ENCODE measurements at places on chromosomes 12 and 14. TPM values are rescaled to one million over a fixed set of nuclear protein-coding genes. Genes with fewer than 3 reads are reported as not detected.

SLC6A13 gene
- 0.09 TPM for total RNA-seq

DNA sequence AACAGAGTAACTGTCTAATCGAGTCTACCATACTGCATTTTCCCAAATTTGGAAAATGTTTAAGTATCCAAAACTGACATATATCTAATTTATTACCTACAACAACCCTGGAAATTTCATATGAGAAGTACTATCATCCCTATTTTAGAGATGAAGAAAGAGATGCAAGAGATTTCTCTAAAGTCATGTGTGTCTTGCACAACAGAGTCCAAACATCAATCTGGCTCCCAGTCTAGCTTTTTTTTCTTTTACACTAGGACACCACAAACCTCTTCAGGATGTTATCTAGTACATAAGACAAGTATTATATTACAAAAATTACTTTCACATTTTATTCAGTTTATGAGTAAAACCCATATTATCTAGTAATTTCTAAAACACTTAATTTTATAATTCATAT, 39.1 kb downstream of the CAPS2 start:
- H3K4me3 ChIP-seq, result no peak overlapping the region
- H3K27me3 ChIP-seq, result no peaks in the 10 kb centered on the region

GRCh38 chr14:89468566-89468965, 51.5 kb upstream of the FOXN3 start:
- H3K27me3 ChIP-seq, result no peaks in the 10 kb centered on the region
- no peak overlapping the region for H3K27ac ChIP-seq
- H3K4me3 ChIP-seq, result no peak overlapping the region
- peaks cover 40% of the 10 kb centered on the region for H3K4me1 ChIP-seq
- H3K36me3 ChIP-seq, result no peaks in the 10 kb centered on the region

PPP1R1A gene
- not detected for total RNA-seq

- no peaks in the 10 kb centered on the region for H3K27me3 ChIP-seq
- peaks cover 10% of the 10 kb centered on the region for H3K4me1 ChIP-seq
- DNase-seq, result no peak
- no peak overlapping the region for H3K4me3 ChIP-seq
Observed at GRCh38 chr12:92546259-92546634, 156.5 kb upstream of the PLEKHG7 start.

LIN7A gene
- total RNA-seq, result not detected

GRCh38 chr12:101570047-101570446, 24.7 kb upstream of the MYBPC1 start:
- H3K4me3 ChIP-seq, result no peak overlapping the region
- no peaks in the 10 kb centered on the region for H3K4me1 ChIP-seq
- H3K36me3 ChIP-seq, result no peaks in the 10 kb centered on the region
- no peak for DNase-seq

DNA sequence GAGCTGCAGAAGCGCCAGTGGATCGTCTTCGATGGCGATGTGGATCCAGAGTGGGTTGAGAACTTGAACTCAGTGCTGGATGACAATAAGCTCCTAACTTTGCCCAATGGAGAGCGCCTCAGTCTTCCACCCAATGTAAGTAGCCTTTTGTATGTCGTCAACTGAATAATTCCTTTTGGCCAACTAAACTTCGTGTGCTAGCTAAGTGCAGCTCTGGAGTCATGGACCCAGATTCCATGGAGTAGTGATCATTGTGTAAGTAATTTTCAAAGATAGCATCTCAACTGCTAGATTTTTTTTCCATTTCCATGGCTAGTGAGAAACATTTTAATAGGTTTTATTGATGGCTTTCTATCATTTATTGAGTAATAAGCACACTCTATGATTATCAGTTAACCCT, 48.0 kb downstream of the DYNC1H1 start:
- H3K4me1 ChIP-seq, result no peaks in the 10 kb centered on the region
- H3K27ac ChIP-seq, result no peak overlapping the region
- peaks cover 97% of the 10 kb centered on the region for H3K36me3 ChIP-seq
- no peaks in the 10 kb centered on the region for H3K27me3 ChIP-seq

DNA sequence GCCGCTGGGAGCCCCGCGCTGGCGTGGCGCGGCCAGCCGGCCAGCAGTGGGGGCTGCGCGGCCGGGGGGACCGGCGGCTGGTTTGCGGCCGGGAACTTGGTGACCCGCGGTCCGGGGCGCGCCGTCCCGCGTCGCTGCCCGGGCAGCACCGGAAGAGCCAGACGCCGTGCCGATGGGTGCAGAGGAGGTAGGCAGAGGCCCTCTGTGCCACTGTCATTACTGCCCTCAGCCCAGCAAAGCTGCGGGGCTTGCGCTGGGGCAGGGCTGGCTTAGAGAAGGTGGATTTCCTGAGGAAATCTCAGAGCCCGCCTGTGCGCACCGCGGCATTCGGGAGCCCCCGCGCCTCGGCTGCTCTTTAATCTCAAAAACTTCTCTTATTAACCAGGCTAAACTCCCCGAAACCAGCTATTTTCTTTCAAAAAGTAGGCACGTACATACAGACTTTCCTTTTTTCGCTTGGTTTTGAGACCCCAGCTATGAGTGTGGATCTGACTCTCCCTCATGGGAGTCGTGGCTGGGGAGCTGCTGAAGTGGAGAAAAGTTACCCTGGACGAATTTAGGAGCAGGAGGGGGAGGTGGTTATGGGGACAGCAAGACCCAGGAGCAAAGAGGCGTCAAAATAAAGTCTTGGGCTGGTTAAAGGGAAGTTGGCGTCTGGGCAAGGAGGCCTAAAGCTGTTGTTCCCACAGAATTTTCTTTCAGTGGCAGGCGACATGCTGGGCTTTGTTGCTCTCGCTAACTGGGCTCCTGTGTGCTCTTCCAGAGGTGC, 802 bp downstream of the SUSD6 start:
- DNase-seq, result peak; percentile 49
- peaks cover 68% of the 10 kb centered on the region for H3K4me1 ChIP-seq
- H3K36me3 ChIP-seq, result no peaks in the 10 kb centered on the region
- H3K27me3 ChIP-seq, result no peaks in the 10 kb centered on the region
- H3K27ac ChIP-seq, result peak overlapping the region; percentile 66

- peaks cover 66% of the 10 kb centered on the region for H3K4me1 ChIP-seq
- no peaks in the 10 kb centered on the region for H3K36me3 ChIP-seq
- H3K4me3 ChIP-seq, result peak overlapping the region; percentile 28
- DNase-seq, result peak; percentile 70
- H3K27ac ChIP-seq, result peak overlapping the region; percentile 49
Observed at GRCh38 chr14:73771848-73772638, 57.9 kb upstream of the PNMA1 start.

GALNT16 gene
- total RNA-seq, result not detected

- H3K27ac ChIP-seq, result no peak overlapping the region
- H3K4me3 ChIP-seq, result no peak overlapping the region
Observed at GRCh38 chr14:81353691-81354323, 46.3 kb downstream of the STON2 start.

DNA sequence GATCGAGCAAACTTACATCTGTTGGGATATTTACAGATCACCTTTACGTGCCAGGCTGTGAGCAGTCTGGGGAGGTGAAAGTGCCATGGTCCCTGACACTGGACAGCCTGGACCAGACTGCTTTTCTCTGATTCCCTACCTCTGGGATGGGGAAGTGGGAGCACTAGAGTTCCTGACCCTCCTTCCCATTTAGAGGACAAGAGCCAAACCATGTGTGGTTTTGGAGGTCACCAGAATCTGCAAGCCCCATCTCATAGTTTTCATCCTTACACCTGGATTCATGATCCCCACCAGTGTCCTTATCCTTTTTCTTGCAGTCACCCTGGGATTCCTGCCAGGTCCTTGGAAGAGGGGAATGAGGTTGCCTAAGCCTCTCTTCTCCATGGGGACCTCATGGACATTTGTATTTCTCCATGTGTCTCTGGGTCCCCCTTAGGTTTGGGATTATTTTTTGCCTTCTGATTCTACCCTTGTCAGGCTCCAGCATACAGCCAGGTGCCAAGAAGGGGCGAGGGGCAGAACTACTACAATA, 1.5 kb upstream of the WNT10B start:
- DNase-seq, result no peak
- H3K4me3 ChIP-seq, result no peak overlapping the region
- H3K4me1 ChIP-seq, result peaks cover 45% of the 10 kb centered on the region

- H3K27ac ChIP-seq, result no peak overlapping the region
- H3K27me3 ChIP-seq, result no peaks in the 10 kb centered on the region
- no peaks in the 10 kb centered on the region for H3K36me3 ChIP-seq
- no peaks in the 10 kb centered on the region for H3K4me1 ChIP-seq
Observed at GRCh38 chr12:59408431-59408830, 187.4 kb upstream of the SLC16A7 start.

KCNH3 gene
- total RNA-seq, result 3.1 TPM

All from CD8-positive, alpha-beta memory T cell (primary cell).